ENCODE measurements at places on chromosomes 13 and 19.

- no peak for DNase-seq
These were observed 951.9 kb upstream of the SLITRK1 start for GRCh38 chr13:84834201-84834600.

- DNase-seq: no peak
These were observed 16.7 kb upstream of the POSTN start for GRCh38 chr13:37615276-37615675.

DNA sequence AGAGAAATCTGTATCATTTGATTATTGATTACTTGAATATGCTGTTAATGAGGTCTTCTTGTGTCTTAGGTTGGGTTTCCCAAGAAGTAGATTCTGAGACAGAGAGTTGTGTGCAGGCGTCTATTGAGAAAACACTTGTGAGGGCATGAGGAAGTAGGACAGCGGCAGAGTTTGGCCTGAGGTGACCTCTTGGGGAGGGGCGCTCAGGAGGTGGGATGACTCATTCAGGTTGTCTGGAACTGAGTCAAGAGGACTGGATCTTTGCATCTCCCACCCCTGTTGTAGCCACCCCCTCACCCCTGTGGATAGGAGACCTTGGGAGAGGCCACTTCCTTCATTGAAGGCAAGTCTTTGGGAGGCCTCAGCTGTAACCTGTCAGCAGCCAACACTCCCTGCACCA lies 35.2 kb upstream of the WDFY2 start:
- no peak for DNase-seq

GRCh38 chr13:110902370-110902769 lies 12.5 kb downstream of the ANKRD10 start:
- DNase-seq: no peak

GRCh38 chr13:25286308-25286968 lies 850 bp downstream of the MTMR6 start:
- no peak for DNase-seq

DNA sequence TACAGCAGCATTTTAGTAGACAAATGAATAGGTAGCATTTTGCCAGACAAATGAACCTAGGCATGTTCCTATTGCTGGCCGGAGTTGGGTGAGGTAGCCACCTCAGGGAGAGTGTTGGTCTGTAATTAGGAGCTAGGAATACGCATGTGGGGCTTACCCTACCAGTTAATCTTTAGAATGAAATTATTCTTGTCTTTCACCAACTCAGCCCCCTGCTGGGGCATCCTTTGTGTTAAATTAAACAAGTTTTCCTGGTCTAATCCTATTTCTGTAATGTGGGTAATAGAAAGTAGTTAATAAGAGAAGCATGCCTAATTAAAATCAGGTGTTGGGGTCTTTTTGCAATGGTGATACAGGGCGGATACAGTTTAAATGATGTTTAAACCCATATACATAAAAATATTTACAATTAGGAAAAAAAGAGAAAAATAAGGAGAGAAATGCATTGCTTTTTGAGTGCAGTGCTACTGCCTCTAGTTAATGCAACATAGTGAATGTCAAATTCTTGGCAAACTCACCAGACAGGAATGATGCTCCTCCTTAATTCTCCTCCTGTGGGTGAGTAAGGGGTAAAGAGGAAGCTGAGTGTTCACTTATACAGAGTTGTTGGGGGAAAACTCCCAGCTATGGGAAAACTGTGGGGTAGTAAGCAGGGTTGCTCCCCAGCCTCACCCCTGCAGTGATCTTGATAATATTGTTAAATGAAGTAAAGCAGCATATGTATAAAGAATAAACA lies 276.4 kb upstream of the EDNRB start:
- DNase-seq: no peak

DNA sequence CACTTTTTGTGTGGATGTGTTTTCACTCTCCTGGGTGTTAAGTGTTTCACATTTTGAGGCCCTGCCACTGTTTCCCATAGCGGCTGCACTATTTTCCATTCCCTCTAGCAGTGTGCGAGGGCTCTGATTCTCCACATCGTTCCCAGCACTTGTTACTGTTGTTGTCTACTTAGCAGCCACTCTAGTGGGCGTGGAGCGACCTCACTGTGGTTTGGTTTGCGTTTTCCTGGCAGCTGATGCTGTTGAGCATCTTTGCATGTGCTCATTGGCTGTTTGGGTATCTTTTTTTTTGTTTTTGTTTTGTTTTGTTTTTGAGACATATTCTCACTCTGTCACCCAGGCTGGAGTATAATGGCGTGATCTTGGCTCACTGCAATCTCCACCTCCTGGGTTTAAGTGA lies 14.4 kb downstream of the NAXD start:
- no peak for DNase-seq

- DNase-seq: no peak
These were observed 197.7 kb downstream of the USP12 start for GRCh38 chr13:26973946-26974345.

DNA sequence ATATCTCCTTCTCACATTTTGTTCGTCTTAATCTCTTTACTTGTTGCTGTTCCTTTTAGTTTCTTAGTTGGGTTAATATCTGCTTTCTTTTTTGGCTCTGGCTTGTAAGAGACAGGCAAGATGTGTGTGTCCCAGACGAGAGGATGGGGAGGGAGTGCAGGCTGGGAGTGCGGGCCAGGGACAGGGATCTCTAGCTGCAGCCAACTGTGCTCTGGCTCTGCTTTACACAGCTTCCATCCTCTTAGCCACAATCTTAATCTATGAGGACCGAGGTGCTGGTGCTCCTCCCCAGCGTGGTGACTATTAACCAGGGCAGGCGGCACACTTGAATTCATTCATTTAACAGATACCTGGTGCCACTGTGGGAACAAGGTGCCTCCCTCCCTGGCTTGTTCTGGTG lies 70.9 kb upstream of the WASF3 start:
- DNase-seq: no peak

DNA sequence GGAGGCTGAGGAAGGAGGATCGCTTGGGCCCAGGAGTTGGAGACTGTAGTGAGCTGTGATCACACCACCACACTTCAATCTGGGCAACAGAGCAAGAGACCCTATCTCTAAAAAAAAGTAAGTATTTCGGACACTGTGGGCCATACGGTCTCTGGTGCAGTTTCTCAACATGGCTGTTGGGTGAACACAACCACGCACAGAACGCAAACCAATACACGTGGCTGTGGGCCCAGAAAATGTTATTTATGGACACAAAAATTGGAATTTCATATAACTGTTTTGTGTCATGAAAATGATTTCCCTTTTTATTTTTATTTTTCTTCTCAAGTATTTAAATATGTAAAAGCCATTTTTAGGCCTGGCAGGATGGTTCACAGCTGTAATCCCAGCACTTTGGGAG lies 19.5 kb downstream of the LDLR start:
- DNase-seq: no peak

DNA sequence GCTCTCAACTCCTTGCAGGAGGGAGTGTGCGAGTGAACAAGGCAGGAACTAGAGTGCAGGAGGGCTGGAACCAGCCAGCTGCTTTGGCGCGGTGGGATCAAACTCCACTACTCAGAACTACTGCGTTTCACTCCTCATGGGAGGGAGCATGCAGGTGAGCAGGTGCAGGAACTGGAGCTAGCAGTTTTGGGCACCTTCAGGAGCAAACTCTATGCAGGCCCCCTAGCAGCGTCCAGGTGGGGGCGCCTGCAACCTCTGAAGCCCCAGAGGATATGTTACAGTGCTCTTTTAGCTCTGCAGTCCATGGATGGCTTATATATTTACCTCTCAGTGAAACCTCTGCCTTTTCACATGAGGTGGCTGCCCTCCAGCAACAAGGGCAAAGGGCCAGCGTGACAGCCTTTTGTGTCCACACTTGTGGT lies 1303.4 kb downstream of the PCDH9 start:
- no peak for DNase-seq

DNA sequence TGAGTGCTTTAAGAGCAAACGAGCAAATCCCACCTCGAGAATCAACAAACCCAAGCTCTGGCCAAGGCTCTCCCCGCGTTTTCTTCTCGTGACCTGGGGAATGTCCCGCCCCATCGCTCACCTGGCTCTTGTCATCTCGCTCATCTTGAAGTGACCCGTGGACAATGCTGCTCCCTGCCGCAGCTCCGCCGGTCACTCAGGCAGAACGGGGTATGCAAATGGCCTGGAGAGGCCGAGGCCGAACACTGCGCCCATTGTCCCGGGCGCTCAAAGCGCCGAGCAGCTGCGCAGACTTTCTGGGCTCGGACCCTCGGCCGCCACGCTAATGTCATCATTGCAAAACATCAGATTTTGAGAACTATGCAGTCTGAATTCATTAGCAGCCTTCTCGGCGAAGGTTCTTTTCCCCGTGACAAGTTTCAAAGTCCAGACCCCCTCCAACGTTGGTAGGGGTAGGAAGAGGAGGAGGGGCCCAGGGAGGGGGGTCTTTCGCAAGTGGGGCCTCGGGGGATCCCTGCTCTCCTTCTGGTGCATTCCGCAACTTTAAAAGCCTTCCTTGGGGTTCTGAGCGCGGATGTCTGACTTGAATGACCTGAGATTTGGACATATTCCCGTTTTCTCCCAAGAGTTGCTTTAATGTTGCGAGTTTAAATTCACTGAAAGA lies 39.7 kb downstream of the SOX1 start:
- no peak for DNase-seq

- no peak for DNase-seq
These were observed 15.6 kb downstream of the IL17D start for GRCh38 chr13:20718958-20719566.

DNA sequence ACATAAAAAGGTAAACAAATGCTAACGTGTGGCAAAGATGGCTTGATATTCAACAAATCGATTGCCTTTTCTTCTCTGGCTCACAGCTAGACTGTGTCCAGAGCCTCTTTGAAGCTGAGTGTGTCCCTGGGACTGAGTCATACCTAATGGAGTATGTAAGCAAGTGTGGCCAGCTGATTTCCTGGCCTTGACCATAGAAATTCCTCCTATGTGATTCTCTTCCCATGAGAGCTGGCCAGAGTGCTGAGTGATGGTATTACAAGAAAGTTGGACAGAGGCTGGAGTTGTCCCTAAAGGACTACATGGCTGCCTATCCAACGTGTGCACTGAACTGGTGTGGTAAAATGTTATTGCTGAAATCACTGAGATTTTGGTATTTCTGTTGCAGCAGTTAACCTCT lies 320.1 kb upstream of the SLC10A2 start:
- no peak for DNase-seq

DNA sequence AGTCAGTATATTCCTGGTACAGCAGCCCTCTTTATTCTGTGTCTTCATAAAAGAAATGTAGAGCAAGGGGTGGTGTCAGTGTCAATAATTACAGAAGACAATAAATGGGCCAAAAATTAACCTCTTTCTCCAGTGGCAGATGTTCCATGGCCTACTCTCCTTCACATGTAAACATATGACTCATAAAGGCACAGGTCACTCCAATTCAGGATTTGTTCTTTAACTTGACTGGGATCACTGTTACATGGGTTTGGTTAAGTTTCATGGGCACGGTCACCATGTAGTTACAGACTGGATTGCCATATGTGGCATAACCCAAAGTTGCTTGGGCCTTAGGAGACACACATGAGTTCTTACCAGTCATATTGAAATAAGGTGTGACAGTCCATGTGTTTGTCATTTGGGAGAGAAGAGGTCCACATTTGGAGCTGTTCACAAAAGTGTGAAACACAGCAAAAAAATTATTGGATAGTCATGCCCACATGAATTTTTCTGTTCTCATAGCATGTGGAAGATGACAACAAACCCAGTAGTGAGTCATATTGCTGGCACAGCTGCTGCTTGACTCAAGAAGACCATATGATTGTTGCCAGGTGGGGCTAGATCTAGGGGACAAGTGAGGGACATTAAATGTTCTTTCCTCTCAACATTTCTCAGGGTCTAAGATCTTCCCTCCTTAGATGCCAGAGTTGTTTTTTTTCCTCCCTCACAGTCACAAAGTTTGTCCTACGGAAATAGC lies 68.1 kb upstream of the HTR2A start:
- no peak for DNase-seq

GRCh38 chr19:51364200-51365106 lies 1.7 kb downstream of the ETFB start:
- DNase-seq: no peak

GRCh38 chr19:41427647-41428480 lies 690 bp upstream of the B3GNT8 start:
- no peak for DNase-seq
